Motor neuron (in vitro differentiated cells): ENCODE measurements at places on chromosomes 16 and 17. TPM values are rescaled to one million over a fixed set of nuclear protein-coding genes. Genes with fewer than 3 reads are reported as not detected.

DNA sequence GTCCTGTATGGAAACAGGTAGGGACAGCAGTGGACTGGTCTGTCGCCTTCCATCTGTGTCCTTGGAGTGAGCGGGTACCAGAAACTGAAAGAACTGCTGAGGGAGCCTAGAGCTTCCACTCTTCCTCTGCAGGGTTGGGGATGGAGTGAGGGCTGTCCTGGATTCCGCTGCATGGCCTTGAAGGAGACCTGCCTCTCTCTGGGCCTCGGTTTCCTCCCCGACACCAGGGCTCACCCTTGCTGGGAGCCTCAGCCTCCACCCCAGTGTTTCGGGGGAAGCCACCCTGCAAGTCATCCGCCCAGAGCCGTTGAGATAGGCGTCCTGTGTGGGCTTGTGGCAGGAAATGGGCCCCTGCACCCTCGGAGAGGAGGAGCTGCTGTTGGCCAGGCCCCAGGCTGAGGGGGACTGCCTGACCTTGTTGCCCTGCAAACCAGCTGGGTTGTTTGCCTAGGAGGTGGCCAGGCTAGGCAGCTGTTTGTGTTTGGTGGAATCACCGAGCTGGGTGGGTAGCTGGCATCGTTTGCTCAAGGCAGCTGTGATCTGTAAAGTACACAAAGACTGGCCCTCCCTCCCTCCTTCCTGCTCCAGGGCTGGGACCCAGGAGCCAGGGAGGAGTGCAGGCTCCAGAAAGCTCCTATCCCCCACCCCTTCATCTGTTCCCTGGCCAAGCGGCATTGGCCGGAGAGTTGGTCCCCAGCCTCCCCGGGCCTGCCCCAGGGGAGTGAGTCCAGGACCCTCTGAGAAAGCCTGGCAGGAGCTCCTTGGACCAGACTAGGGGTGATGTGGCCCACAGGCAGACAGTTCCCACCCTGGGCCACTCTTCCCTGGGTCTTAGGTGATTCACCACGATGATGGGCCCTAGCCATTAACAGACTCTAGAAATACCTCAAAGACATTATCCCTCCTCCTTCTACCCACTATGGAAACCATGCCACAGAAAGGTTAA lies 1.3 kb downstream of the RAB37 start:
- ATAC-seq = no peak

- no peak for ATAC-seq
Observed at GRCh38 chr17:303168-303567, 49.4 kb downstream of the RPH3AL start.

DNA sequence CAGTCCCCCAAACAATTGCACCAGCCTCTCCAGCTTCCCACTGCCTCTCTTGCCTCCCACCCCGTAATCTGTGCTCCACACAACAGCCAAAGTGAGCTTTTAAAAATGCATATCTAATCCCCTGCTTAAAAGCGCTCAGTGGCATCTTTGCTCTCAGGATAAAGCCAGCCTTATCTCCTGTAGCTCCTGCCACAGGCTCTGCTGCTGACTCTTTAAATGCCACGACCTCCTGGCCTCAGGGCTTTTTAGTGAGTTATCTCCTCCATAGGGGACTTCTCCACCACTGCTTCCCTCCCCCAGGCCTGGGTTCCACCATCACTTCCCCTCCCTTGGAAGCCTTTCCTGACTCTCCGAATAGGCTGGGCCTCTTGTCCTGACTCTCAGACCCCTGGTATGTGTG lies 98.6 kb downstream of the GNAO1 start:
- ATAC-seq = no peak

UMOD gene
- total RNA-seq = not detected in 2 replicates

ANKRD40CL gene
- 0.22 and 0.64 TPM in 2 replicates for total RNA-seq

- no peak for ATAC-seq
Observed at GRCh38 chr16:8916541-8917225, 34.5 kb downstream of the LITAFD start.

DNA sequence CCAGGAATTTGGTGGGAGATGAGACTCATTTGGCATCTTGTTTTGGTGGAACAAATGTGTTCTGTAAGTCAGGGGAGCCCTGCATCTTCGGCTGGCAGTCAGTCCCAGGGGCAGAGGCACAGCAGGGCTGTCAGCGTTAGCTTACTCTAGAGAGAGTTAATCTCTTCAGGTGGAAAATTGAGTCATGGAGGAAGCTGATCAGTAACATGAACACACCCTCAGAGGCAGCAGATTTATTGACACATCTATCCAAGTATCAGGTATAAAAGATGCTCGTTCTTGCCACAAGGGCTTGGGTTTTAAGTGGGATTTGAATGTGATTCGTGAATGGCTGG lies 55.2 kb downstream of the EPN2 start:
- ATAC-seq = no peak

DNA sequence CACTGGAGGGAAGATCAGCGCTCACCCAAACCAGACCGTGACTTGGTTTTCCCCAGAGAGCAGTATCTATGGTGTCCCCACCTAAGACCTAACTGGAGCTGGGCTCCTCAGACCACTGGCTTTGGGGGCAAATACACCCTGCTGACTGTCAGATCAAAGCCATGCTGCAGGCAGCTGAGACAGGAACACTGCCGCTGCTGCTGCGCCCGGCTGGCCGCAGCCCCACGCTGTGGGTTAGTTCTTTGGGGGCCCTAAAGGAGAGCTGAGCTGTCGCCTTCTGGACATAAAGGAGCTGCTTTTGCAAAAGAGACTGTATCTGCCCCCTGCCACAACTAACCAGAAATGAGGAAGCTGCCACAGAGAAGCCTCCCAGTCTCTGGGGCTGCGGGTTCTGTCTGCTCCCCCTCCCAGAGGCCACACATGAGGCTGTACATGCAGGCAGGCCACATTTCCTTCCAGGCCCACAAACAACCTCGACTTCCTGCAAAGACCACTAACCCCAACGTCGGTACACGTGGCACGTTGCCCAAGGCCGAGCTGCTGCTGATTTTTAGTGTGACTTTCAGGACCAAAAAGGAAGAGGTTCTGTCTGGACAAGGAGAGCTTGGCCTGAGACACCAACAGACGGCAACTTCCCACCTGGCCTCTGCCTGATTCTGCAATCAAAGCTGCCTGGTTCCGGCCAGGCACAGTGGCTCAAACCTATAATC lies 18.2 kb upstream of the ABR start:
- ATAC-seq = peak; percentile 58

CDC6 gene
- 2.5 and 4.0 TPM in 2 replicates for total RNA-seq
